H9 (cell line): ENCODE measurements at places on chromosomes 2 and 18.

DNA sequence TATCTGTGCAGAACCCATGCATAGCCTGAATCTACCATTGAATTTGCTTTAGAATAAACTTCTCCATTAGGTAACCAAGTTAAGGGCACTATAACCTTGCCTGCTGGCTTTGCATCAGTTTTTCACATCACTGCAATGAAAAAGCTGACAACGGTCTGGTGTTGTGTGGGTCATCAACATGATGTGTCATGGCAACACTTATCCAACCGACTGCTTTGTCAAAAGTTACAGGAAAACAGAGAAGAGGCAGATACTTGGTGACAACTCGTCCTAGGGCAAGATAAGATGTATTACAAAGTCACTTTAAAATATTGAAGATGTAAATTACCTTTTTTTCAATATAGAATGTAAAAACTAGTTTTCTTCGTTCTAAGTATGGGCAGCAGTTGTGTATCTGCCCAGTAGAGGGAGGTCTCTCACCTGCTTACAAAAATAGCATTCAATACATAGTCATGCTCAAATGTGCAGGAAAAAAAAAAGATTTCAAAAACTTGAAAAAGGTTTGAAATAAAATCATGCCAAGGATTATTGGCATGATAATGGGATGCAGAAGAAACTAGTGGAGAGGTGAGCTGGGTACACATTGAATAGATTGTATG is 96.3 kb downstream of the EVA1A start:
- DNase-seq: no peak

- peak; percentile 91 for DNase-seq
Measured at GRCh38 chr2:238240757-238241711, 1.2 kb upstream of the HES6 start.

GRCh38 chr2:16281451-16282335 is 341.3 kb downstream of the MYCN start:
- DNase-seq: peak; percentile 74

DNA sequence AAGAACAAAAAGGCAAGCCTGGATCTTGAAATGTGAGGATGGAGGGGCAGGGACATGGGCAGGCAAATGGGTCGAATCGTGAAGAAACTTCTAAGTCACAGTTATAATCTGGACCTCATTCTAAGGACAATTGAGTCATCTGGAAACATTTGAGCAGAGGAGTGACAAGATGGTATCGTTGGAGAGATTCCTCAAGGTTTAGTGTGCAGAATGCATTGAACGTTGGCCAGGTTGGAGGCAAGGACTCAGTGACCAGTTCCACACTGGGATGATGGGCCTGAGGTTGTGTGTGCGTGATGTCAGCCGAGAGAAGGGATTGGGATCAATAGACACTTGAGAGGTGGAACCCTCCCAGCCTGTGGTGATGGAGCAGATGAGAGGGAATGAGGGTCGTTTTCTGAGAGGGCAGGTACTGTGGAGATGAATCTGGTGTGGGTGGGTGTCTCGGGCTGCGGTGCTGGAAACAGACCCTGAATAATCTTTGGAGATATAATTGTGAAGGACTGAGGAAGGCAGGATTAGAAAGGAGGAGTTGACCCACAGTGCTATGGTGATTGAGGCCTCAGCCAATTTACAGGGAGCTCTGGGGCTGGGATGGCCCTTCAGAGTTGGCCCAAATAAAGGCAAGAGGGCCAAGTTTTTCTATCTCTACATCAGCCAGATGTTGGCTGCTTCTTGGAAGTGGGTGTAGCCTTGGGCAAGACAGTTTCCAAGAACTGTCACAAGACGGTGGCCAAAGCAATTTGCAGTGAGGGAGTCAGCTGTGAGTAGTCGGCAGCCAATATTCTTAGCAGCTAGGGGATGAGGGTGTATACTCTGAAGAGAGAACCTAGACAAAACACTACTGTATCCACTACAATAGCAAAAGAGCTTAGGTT is 5.8 kb upstream of the ZNF532 start:
- no peak for DNase-seq

GRCh38 chr2:16208241-16208797 is 268.0 kb downstream of the MYCN start:
- DNase-seq: no peak

GRCh38 chr18:24262087-24262486 is 123.2 kb downstream of the CABYR start:
- no peak for DNase-seq

DNA sequence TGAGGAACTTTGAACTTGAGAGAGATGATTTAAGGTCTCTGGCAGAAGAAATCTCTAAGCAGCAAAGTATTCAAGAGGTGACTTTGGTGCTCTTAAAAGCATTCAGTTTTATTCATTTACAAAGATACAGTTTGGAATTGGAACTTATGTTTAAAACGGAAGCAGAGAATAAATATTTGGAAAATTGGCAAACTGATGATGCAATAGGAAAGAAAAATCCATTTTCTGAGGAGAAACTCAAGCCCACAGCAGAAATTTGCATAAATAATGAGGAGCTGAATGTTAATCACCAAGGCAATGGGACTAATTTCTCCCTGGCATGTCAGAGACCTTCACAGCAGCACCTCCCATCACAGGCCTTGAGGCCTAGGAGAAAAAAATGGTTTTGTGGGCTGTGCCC is 1022.5 kb upstream of the CHAC2 start:
- DNase-seq: no peak

DNA sequence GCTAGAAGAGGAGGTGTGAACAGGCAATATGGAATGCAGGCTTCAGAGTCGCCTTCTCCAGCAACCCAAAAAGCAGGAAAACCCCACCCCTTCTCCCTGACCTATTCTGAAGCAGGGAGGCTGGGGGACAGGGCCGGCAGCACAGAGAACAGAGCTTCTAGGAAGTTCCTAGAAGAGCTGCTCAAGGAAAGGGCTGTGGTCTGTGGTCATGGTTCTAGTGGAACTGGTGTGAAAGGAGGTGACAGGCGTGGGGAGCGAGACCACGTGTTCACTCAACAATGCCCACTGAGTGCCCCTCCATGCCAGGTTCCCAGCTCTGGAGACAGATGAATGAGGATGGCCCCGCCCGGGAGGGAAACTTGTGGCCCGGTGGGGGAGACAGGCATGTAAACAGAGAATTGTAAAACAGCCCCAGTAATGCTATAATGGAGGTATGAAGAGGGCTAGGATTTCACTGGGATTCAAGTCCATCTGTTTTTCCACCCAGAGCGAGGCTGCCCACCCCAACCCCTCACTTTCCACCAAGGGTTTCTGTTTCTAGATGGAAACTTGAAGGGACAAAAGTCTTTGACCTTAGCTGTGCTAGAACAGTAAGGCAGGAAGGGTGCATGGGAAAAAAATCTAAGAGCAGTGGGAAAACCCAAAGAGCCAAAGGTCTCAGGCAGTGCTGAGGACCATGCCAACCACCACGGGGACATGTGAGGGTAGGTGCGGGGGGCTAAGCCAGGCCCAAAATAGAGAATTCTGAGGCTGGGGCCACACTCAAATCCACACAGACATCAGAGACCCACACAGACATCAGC is 71.8 kb downstream of the TNS1 start:
- no peak for DNase-seq

GRCh38 chr2:61855318-61855613 is 1.4 kb upstream of the FAM161A start:
- no peak for DNase-seq

- DNase-seq: no peak
Measured at GRCh38 chr2:126510356-126510755, 145.6 kb upstream of the GYPC start.

GRCh38 chr2:192876698-192877097 is 682.0 kb upstream of the TMEFF2 start:
- DNase-seq: no peak

- no peak for DNase-seq
Measured at GRCh38 chr2:183998041-183998796, 600.1 kb upstream of the ZNF804A start.

- DNase-seq: peak; percentile 41
Measured at GRCh38 chr2:202377207-202377761, 1.2 kb downstream of the BMPR2 start.

- no peak for DNase-seq
Measured at GRCh38 chr18:49399003-49399402, 61.4 kb downstream of the DYM start.

GRCh38 chr2:67572721-67573435 is 175.7 kb downstream of the ETAA1 start:
- DNase-seq: no peak

DNA sequence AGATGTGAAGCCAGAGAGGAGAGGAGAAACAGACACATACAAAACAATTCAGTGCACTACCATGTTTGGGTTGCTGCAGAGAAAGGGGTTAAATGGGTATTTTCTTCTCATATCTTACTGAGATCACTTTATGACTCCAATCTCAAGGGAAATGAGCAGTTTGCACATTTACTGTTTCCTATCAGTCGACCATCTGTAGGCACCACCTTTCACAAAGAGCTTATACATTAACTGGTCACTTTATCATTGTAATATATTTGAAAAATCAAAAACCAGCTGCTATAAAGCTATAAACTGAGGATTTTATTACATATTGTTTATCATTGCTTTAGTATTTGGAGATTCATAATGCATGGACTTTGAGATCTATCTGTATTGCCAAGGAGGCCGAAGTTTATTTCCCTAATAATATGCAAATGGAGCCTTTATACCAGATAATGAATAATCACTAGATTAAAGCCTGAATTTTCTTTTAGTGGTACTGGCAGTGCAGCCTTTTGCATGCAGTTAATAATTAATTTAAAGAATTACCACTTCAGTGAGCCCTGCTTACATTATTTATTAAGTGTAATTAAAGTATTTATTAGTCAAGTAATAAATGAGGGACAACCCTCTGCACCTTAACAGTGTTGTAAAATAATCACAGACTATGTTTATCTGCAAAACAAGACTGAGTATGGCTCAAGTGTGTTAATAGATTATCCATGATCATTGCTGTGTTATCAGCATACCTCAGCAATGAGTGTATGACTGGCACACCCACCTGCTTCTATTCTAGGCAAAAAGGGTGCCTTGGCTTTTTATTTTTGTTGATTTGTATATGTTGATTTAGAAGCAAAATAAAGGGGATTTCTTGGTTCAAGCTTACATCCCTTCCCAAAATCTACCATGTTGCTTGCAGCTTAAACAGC is 167.7 kb upstream of the SLC14A2 start:
- DNase-seq: no peak

GRCh38 chr2:238428866-238429265 is 2.1 kb downstream of the ASB1 start:
- no peak for DNase-seq

- peak; percentile 65 for DNase-seq
Measured at GRCh38 chr2:236165842-236166795, 2.1 kb downstream of the GBX2 start.

GRCh38 chr2:118340103-118340502 is 251.8 kb downstream of the INSIG2 start:
- no peak for DNase-seq

GRCh38 chr2:66839551-66840320 is 404.8 kb downstream of the MEIS1 start:
- DNase-seq: no peak

DNA sequence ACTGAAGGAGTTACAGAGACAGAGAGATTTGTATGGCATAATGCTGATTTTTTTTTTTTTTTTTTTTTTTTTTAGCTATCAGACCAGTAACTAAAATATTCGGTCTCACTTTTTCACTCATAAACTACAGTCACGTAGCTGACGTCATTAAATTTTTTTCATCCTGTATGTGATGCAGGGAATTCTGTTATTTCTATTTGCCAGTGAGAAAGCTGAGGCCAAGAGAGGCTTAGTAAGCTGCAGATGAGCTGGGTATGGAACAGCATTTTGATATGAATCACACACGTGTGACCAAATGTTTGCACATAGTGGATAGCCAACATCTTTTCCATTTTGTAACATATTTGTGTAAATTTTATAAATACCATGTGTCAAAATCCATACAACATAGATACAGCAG is 79.1 kb upstream of the EPB41L3 start:
- no peak for DNase-seq

GRCh38 chr2:150136401-150136800 is 351.1 kb downstream of the RND3 start:
- DNase-seq: no peak

DNA sequence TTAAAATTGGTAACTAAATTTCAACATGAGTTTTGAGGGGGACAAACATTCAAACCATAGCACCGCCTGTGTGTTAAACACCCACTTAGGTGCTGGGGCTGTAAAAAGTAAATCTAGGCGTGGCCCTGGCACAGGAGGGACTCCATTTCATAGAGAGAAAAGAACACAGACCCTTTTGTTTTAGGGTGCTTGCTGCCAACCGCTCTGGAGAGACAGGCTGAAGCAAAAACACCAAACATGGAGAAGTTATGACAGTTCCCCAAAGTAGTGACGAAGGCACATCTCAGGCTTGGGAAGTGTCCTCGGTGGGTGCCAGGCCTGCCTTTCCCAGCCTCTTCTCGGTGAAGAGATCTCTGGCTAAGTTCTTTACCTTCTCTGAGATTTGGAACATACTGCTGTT is 5.1 kb downstream of the ACTG2 start:
- DNase-seq: no peak

GRCh38 chr2:224160917-224161316 is 121.8 kb upstream of the SERPINE2 start:
- no peak for DNase-seq

DNA sequence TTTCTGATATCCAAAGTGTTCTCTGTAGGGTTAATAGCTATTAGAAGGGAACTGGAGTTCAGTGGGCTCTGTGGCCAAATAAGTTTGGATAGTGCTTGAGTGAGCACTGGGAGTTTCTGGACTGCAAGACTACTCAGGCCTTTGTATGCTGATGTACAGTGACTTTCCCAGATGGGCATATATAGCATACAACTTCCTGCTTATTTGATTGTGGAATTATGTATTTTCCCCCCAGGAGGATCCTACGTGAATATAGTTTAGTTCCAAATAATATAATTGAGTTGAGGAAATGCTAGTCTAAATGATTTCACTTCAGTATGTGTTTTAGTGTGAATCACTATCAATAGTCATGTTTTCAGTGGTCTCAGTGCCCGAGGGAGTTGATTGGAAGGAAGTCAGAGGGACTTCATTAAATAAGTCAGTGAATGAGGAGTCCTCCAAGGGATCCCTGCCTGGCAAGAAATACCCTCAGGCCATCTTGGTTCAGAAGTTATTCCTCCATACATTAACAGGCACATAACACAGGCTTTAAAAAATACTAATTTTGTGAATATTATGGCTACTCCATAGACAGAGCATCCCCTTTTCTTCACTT is 251.4 kb downstream of the PRKCE start:
- no peak for DNase-seq

GRCh38 chr2:206158563-206159345 is 490 bp downstream of the NDUFS1 start:
- no peak for DNase-seq

DNA sequence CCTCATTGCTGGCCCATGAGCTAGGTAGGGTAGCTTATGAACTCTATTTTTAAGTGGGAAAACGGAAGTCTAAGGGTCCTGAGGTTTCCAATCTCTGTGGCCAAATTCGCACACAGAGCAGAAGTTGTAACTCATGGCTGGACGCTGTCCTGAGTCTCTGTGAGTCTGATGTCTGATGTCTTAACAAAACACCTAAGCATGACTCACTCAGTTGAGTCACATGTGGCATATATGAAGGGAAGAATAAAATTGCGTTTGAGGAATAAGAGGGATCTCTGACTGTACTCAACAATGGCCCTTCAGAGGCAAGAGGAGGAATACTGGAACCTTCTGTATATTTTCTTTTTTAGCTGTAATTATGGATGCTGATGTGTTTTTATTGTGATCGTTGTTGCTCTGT is 569.7 kb downstream of the RIT2 start:
- no peak for DNase-seq

- DNase-seq: no peak
Measured at GRCh38 chr2:215320679-215321078, 8.8 kb downstream of the ATIC start.
